ENCODE measurements at places on chromosomes 2 and 18. TPM values are rescaled to one million over a fixed set of nuclear protein-coding genes. Genes with fewer than 3 reads are reported as not detected.

DNA sequence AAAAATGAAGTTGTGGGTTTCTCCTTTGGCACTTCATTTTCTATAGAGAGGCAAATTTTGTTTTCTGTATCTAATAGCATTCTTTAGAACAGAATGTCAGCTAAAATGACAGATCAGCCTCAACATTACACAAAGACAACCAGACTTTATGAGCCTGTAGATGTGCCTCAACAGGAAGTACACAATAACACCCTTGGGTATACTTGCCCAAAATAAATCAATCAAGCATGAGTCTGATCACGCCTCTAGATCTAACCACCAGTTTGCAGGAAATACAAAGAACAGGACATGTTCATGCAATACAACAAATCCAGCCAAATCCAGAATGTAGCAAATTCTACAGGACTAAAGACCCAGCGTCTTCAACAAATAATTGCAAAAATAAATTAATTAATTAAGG, 11.2 kb upstream of the DAPL1 start:
- DNase-seq, result no peak
- peaks cover 16% of the 10 kb centered on the region for H3K27me3 ChIP-seq
- H3K36me3 ChIP-seq, result no peaks in the 10 kb centered on the region
- no peak overlapping the region for H3K4me3 ChIP-seq

UGT1A5 gene
- total RNA-seq, result not detected

- peaks cover 49% of the 10 kb centered on the region for H3K27me3 ChIP-seq
- H3K4me1 ChIP-seq, result peaks cover 34% of the 10 kb centered on the region
- H3K4me3 ChIP-seq, result no peak overlapping the region
- DNase-seq, result no peak
- H3K27ac ChIP-seq, result no peak overlapping the region
Measured at GRCh38 chr2:54677476-54678265, 45.8 kb upstream of the EML6 start.

DNA sequence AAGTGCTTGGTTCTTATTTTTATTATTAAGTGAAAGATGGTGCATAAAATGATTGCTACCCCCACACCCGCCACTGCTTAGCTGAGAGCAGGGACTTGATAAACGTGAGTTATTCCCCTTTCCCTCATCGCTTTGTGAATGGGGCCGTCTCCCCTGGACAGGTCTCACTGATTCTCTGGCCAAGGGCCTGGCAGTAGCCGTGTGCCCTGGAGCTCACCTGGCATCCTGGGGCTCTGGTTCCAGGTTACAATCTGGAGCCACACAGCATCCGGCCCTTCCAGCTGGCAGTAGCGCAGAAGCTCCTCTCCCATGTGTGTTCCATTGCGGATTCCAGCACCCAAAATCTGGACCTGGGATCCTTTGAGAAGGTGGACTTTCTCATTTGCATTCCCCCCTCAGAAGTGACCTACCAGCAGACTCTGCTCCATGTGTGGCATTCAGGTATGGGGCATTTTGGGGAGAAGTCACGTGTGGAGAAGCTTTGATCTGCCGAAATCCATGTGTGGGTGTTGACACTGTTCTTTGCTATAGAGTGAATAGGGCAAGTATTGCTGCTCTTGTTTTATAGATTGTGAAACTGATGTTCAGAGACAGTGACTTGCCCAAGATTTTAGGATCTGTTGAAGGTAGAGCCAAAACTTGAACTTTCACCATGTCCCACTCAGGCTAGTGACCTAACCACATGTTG, 63.8 kb downstream of the GREB1 start:
- H3K4me1 ChIP-seq, result no peaks in the 10 kb centered on the region
- no peak for DNase-seq
- H3K36me3 ChIP-seq, result no peaks in the 10 kb centered on the region
